ENCODE measurements at places on chromosomes 1 and 21.

GRCh38 chr1:207286786-207287468 is 34.6 kb upstream of the CD55 start:
- no peak for ATAC-seq

DNA sequence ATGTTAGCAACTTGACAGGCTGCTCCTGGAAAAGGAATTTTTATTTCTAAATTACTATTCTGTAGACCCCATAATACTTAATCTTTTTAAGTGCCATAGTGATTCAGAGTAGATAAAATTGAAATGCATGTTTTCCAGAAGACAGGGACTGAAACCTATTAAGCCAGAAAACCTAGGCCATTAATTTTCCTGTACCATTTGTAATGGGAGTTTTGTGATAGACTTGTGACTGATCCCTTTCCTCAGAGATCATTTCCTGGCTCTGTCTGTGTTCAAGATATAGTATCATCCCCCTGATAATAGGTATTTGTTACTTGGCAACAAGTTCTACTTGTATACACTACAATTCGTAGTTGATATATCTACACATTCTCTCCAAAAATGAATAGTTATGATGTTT is 1609.8 kb downstream of the AMY1C start:
- ATAC-seq, result no peak

- ATAC-seq, result peak; percentile 90
Observed at GRCh38 chr1:43835082-43836021, 98.2 kb upstream of the ARTN start.

GRCh38 chr1:103283371-103283770 is 175.0 kb upstream of the COL11A1 start:
- no peak for ATAC-seq

GRCh38 chr1:47842228-47842919 is 154.8 kb downstream of the TRABD2B start:
- ATAC-seq, result no peak

Data from SK-N-SH treated with all-trans-retinoic acid at 6 μM for 48 hours (cell line).